Activated CD8-positive, alpha-beta memory T cell treated with anti-CD3 and anti-CD28 coated beads, Interleukin-2, amount 50 U/mL, for 4 hours (primary cell): ENCODE measurements at places on chromosomes 3 and 15.

DNA sequence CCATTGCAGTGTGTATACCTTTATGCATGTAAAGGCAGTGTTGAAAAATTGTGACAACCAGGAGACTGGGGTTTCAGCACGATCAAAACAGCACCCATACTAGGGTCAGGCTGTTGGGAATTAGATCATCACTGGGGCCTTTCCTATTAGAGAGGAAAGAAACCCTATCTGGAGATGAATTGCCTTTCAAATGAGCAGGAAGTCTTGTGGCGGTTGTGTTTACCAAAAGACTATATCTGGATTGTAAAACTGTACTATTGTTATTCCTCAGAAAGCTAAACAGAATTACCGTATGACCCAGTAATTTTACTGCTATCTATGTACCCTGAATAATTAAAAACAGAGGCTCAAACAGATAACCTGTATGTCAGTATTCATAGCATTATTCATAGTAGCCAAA, 10.1 kb downstream of the UBE2E1 start:
- no peak for DNase-seq

DNA sequence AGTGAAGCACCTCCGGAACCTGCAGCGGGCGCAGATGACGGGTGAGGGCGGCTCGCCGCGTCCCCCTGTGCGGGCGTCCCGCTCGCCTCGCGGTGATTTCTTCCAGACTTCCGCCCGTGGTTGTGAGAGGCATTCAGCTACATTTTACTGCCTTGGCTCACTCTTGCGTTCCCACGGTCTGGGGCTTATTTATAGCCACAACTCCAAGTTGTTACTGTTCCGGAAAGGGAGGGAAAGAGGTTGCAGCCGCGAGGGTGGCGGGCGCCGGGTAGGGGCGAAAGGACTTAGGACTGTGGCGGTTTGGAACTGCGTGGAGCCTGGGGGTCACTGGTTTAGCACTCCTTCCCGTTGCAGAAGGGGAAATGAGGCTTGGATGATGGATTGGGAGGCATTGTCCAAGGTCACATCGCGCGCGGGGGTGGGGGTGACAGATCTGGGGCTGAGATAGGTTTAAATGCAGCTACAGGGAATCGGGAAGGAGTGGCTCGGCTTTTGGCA, 1.1 kb downstream of the HES1 start:
- peak; percentile 28 for DNase-seq

DNA sequence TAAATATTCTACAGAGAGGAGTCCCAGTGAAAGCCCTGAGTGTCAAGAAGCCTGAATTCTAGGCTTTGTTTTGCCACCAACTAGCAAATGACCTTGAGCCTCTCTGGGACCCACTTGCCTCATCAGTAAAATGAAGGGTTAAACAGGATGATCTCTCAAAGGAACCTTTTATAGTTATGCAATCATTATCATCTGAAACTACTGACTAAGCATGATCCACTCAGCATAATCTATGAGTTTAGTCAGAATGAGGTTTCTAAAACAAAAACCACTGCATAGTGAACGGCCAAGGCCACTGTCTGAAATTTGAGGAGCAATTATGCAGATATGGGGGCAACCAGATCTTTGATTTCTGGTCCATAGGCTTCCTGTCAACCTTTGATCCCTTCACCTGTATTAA, 319.0 kb downstream of the MECOM start:
- no peak for DNase-seq

- DNase-seq, result no peak
Observed at GRCh38 chr3:29144361-29144760, 136.5 kb upstream of the RBMS3 start.

DNA sequence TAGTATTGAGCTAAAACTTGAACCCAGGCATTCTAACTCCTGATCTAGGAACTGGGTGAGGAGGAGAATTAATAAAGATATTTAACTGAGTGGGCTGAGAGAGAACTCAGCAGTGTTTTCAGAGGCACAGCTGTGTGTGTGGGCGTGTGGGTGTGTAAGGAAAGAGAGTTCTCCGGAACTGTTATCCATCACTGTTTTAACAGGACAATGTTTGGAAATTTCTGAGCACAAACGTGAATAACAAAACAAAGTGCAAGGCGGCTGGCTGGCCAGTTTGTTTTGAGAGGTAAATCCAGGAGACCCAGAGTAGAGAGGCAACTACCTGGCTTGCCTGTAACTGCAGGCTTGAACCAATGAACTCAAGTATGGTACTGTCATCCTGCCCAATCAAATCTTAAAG, 5.0 kb upstream of the PTPN9 start:
- no peak for DNase-seq
